OCI-LY7 (cell line): ENCODE measurements at places on chromosomes 11 and 22. TPM values are rescaled to one million over a fixed set of nuclear protein-coding genes. Genes with fewer than 3 reads are reported as not detected.

GRCh38 chr11:119772641-119773415, 43.8 kb upstream of the NECTIN1 start:
- no peak for DNase-seq

GRCh38 chr22:39392341-39392948, 7.1 kb upstream of the TAB1 start:
- no peak for DNase-seq

GRCh38 chr11:125995313-125995712, 49.5 kb downstream of the VSIG10L2 start:
- no peak for DNase-seq

GRCh38 chr11:44608651-44608990, 43.2 kb downstream of the CD82 start:
- no peak for DNase-seq

DNA sequence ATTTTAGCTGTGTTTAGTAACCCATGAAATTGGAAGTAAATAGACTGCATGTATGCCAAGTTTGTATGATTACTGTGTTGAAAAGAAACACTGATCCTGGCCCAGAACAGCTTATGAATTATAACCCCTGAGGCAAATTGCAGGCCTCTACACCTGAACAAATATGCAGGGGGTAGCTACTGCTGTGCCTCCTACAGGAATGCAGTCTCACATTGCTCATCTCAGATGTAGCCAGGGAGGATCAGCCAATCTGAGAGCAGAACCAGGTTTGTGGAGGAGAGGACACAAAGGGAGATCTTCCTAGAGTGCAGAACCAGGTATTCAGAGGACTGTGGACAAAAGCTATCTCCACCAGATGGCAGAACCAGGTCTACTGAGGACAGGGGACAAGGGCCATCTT, 442.2 kb upstream of the DDI1 start:
- DNase-seq, result no peak

- no peak for DNase-seq
Observed at GRCh38 chr11:134024420-134025081, 44.3 kb upstream of the JAM3 start.

DNA sequence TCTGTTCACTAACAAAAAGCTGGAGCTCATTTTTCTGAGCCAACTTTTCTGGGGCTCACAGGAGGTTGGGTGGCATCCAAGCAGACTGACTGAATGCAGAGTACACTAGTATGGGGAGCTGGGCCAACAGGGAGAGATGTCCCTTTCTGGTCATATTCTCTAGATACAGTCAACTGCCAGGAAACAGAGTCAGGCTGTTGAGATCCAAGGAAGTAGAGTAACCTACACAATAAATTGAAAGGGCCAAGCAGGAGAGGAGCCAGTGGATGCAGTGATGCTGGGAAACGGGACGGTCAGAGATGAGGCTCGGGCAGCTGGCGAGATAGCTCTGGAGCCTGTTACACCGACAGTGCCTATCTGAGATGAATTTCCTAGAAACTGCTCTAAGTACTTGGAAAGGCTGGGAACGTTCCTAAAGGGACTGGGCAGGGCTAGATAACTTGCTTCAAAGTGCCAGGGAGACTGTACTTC, 71.1 kb downstream of the LARGE2 start:
- DNase-seq, result no peak

- no peak for DNase-seq
Observed at GRCh38 chr11:116893906-116894305, 56.5 kb upstream of the APOA1 start.

GRCh38 chr11:118418766-118419165, 17.4 kb downstream of the ATP5MG start:
- DNase-seq, result no peak

DNA sequence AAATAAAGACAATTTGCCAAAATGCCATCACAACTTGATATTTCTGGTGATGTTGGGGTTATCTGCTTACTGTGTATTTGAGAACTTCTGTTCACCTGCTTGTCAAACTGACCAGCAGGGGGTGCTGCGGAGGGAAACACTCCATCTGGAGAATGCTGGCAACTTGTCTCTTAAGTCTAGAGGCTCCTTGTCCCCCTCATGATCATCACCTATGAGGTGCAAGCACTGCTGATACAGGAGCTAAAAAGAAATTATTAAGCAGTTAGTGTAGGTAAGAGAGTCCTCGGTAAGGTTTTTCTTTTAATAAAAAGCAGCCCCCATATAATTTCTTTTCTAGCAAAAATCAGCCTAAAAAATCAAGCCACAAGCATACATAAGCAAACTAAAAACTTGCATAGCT, 32.7 kb upstream of the GLYATL1B start:
- DNase-seq, result peak; percentile 76

- no peak for DNase-seq
Observed at GRCh38 chr22:28142361-28142961, 223.4 kb upstream of the PITPNB start.

- DNase-seq, result no peak
Observed at GRCh38 chr11:71302911-71303310, 50.5 kb upstream of the SHANK2 start.

- no peak for DNase-seq
Observed at GRCh38 chr11:108592591-108593213, 866 bp downstream of the EXPH5 start.

DNA sequence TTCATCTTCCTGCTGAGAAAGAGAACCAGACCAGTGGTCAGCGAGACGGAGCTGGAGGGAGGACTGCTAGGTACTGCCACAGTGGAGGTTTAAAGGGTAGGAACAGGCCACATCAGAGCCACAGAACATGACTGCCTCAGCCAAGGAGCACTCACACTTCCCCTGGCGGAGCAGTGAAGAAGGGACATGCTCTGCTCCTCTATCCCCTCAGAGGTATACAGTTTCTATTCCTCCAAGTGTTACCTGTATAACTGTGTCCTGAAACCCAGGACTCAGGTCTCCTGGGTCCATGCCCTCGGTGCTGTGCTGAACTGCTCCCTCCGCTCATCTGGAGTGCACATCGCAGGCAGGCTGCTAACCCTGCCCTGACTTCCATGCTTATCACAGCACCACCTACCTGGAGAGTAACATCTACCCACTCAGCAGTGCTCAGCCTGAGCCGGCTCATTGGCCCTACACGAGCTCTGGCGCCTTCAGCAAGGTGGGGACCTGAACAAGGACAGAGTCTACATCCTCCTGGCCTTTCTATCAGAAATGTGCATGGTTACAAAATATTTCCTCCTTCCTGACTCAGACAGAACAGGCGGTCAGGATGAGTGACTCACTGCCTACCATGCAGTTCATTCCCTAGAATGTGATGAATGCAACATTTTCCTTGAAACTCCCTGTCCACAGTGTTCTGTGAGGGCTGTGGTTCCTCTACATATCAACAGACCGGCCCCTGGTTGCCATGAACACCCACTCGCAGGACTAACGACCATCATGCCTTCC, 52.9 kb downstream of the C11orf58 start:
- DNase-seq, result no peak

GRCh38 chr11:72426103-72426757, 8.1 kb downstream of the CLPB start:
- DNase-seq, result no peak

- no peak for DNase-seq
Observed at GRCh38 chr11:64092111-64092760, 56.5 kb downstream of the FLRT1 start.

GRCh38 chr11:45368697-45369096, 82.6 kb upstream of the SYT13 start:
- no peak for DNase-seq

GRCh38 chr11:69662806-69663205, 12.3 kb downstream of the LTO1 start:
- DNase-seq, result no peak

- DNase-seq, result no peak
Observed at GRCh38 chr11:1421291-1421690, 31.6 kb downstream of the BRSK2 start.

DNA sequence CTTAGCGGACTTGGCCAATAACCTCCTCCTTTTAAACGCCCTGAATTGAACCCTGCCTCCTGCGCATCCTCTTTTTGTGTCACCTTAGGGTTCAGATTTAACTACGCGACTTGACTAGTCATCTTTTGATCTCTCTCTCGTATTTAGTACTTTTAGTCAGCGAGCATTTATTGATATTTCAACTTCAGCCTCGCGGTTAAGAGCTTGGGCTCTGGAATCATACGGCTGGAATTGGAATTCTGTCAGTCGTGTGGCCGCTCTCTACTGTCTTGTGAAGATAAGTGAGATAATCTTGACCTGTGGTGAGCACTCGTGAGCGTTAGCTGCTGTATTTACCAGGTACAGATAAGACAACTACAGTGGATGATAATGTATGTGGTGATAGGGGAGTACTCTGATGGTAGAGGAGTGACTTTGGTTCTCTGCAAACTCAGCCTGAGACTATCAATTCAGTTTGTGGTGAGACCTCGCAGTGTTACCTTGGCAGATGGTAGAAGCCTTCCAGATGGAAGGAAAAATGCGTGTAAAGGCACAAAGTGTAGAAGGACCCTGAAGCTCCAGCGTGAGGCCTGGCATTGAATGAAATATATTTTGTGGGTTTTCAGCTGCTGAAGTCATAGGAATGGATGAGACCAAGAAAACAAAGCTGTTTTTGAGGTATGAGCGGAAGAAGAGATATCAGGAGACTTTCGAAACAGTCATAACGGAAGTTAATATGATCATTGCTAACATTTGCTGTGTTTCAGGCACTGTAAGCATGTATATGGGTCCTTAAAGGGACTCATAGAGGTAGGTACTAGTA, 682 bp downstream of the ATM start:
- DNase-seq, result peak; percentile 41

DNA sequence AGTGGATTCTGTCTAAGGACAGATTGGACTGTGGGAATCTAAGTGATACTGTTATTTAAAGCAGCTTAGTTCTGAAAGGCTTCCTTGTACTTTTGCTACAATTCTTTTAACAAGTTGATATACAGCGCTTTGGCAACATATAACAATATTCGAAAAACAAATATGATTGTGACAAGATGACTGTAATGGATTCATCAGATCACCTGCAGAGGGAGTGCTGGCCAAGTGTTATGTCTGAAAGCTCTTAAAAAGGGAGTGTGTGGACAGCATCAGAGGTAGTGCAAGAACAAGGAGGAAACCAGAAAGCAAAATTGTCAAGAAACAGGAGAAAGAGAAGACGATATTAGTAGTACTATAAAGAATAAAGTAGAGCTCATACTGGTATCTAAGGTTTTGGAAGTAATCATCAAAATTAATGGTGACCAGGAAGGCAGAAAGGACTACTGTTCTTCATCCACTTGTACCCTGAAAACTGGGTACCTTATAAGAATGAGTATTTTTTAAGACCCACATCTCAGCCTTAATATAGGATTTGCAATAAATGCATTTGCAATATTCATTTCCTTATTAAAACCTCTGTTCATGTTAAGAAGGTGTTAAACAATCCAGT, 1112.0 kb upstream of the CCDC90B start:
- peak; percentile 26 for DNase-seq

GRCh38 chr11:115080923-115081680, 402.8 kb downstream of the NXPE2 start:
- DNase-seq, result no peak

DNA sequence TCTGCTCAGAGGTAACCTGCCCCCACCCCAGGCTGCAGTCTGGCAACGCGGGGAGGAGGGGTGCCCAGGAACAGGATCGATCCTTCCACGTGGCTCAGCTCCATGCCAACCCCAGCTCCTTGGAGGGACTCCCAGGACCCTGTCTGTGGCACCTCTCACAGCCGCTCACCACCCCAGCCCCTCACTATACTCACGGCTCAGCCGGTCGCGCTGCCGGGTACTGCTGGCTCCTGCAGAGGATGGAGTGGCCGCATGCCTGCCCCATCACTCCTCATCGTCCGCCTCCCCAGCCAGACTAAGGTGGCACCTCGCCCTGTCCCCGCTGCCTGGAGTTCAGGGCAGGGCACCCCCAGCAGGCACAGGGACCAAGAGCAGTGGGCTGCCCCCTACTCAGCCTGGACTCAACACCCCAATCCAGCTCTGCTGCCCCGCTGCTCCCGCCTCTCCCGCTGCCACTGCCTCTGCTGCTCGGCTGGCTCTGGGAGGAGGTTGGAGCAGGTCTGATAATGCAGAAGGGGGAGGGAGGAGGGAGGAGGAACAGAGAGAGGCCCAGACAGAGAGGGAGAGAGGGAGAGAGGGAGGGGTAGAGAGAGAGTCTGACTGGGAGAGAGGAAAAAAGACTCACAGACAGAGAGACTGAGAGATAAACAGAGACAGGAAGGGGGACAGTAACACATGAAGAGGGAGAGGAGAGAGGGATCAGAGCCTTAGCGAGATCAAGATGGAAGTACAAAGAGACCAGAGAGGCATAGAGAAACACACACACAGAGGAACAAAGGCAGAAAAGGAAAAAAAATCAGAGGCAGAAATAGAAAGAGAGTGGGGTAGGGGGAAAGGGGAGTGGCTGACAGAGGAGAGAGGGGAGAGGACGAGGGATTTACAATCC, at the start of gene PDE2A:
Gene PDE2A (minus strand): TSS at position 480 of the 886 bp plus-strand sequence. CDS start 215 bp downstream, at position 265.
- DNase-seq, result no peak

ABCC8 gene
- total RNA-seq, result not detected in 2 replicates

TEX54 gene
- 0.89 TPM in 1 of 2 replicates, not detected in the other for total RNA-seq

SMC1B gene
- 0.08 TPM in 1 of 2 replicates, not detected in the other for total RNA-seq

ENTHD1 gene
- not detected in 2 replicates for total RNA-seq

APLNR gene
- total RNA-seq, result not detected in 2 replicates
